ENCODE measurements at places on chromosomes 13 and 19. TPM values are rescaled to one million over a fixed set of nuclear protein-coding genes. Genes with fewer than 3 reads are reported as not detected.

DHDH gene
- not detected for total RNA-seq

THAP8 gene
- total RNA-seq = 0.92 TPM

PHLDB3 gene
- 11.4 TPM for total RNA-seq

SHISA2 gene
- 4.3 TPM for total RNA-seq

ZNF835 gene
- total RNA-seq = 0.78 TPM

HSPH1 gene
- 31.4 TPM for total RNA-seq

Data from pulmonary artery endothelial cell (primary cell).